ENCODE measurements at places on chromosomes 2 and 18.
A peak's percentile ranks its signal among the peaks of the same experiment; 100 is the strongest.

DNA sequence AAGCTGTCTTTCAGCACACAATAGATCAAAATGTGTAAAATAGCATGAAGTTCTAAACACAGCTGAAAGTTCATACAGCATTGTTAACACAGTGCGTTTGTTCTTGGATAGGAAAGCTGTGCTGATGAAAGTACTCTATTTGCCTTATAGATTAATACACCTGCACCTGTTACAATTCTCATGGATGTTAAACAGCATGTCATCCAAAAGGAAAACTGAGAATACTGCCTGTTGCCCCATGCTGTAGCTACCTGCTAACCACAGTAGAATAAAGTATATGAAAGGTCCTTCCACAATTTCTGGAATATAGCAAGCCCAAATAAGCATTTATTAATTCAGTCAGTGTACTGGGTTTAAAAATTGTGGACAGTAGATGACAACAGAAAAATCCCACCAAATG lies 166.7 kb upstream of the DTNA start:
- no peak for DNase-seq

DNA sequence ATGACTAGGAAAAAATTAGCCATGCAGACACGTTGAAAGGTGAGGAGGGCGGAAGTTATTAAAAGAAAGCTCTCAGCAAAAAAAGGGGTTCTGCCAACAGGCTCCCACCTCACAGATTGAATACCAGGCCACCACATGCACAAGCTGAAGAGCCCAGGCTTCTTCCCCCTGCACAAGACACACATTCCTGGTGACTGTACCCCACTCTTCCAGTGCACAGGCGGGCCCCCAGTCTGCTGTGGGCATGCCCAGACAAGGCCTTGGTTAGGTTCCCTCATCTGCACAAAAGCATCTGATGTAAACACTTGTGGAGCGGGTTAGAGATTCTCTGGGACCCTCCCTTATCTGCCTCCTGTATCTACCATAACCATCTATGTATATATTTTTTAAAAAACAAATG lies 81.7 kb downstream of the AGPS start:
- DNase-seq = no peak

DNA sequence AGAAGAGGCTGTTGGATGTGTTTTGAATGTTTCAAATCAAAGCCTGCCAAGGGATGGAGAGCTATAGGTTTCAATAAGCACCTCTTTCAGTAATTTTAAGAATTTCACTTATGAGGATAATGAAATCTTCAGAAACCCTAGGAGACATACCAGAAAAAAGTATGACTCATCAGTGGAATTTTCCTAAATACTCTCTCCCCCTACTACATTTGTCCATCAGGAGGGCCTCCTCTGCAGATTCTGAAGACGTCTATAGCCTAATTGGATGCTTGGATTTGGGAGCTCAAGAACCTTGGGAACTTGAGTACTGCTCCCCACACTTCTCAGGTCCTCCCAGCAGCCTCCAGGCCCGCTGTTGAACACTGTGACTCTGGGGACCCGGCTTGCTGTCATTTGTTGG lies 374.3 kb downstream of the SLC4A3 start:
- no peak for DNase-seq

- peak; percentile 59 for DNase-seq
Measured at GRCh38 chr2:121355488-121355887, 70.5 kb upstream of the TFCP2L1 start.

DNA sequence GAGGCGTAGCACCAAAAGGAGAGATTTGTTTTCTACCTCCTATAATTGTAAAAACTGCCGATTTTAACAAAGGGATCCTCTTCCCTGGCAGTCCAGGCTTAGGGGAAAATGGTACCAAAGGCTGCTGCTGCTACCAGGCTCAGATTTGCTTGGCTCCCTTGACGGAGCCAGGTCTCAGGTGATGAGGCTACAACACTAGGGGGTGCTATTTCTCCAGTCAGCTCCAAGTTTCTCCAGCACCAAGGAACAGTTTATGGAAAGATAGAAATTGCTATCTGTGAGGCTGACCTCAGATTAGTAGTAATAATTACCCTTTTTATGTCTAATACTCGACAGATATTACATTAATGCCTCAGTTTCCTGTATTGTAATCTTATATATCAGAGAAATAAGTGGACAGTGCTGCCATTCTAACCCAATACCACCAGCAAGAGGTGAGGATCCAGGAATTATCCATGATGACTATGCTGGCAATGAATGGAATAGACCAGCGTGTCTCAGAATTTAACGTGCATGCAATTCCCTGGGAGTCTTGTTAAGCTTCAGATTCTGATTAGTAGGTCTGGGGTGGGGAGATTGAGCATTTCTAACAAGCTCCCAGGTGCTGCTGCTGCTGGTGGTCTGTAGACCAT lies 111.3 kb downstream of the ESCO1 start:
- peak; percentile 75 for DNase-seq

- DNase-seq = no peak
Measured at GRCh38 chr2:112143150-112143549, 5.0 kb downstream of the FBLN7 start.

DNA sequence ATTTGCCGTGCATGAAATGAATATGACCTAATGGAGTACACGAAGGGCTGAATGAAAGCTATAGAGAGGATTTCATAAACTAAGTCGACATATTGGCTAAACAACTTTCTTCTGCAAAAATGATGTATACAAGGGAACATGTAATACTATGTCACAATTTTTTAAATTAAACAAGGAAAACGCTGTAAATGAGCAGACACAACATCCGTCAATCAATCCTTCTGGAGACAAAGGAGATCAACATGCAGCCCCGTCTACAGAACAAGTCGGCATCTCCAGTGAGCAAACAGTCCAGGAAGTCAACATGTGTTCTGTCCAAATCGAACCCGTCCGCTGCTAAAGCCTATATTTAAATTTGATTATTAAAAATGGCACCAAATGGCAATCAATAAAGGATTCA lies 180.8 kb downstream of the TCF4 start:
- peak; percentile 59 for DNase-seq

- peak; percentile 69 for DNase-seq
Measured at GRCh38 chr2:156399950-156400705, 36.1 kb upstream of the GPD2 start.
